ENCODE measurements at places on chromosomes 2 and 18.

DNA sequence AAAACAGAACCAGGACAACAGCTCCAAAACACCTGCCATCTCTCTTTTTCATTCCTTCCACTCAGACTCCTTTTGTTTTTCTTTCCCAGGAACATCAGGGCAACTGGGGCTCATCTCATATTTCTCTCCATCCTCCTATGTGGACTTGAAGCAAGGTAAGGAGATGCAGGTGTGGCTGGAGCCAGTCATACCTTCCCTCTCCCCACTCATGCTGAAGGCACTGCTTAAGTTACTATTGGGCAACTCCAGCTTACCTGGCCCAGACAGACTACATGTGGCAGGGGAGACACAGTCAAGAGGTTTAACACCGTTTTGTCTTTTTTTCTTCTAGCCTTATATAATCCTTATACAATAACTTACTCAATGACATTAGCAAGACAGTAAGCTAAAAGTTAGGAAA lies 38.4 kb downstream of the LAMA1 start:
- no peak for DNase-seq

- DNase-seq: no peak
Measured at GRCh38 chr2:224041554-224041953, 2.5 kb upstream of the SERPINE2 start.

GRCh38 chr18:840023-840408 lies 28.0 kb upstream of the YES1 start:
- DNase-seq: no peak

- no peak for DNase-seq
Measured at GRCh38 chr2:74632209-74632938, 15.8 kb downstream of the M1AP start.

- DNase-seq: no peak
Measured at GRCh38 chr18:40013001-40013609, 1941.9 kb upstream of the PIK3C3 start.

- DNase-seq: no peak
Measured at GRCh38 chr2:60862642-60863041, 18.7 kb upstream of the REL start.

- no peak for DNase-seq
Measured at GRCh38 chr18:14089781-14090180, 42.5 kb downstream of the ZNF519 start.

- DNase-seq: no peak
Measured at GRCh38 chr2:200640176-200640575, 54.4 kb downstream of the AOX1 start.

DNA sequence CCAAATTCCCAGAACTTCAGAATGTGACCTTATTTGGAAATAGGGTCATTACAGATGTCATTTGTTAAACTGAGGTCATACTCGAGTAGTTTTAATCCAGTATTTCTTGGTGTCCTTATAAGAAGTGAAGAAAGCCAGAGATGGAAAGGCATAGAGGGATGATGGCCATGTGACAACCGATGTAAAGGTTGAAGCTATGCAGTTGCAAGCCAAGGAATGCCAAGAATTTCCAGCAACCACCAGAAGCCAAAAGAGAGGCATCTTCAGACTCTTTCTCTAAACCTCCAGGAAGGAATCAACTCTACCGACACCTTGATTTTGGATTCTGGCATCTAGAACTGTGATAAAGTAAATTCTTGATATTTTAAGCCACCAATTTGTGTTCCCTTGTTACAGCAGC lies 242.2 kb downstream of the CDH20 start:
- no peak for DNase-seq

DNA sequence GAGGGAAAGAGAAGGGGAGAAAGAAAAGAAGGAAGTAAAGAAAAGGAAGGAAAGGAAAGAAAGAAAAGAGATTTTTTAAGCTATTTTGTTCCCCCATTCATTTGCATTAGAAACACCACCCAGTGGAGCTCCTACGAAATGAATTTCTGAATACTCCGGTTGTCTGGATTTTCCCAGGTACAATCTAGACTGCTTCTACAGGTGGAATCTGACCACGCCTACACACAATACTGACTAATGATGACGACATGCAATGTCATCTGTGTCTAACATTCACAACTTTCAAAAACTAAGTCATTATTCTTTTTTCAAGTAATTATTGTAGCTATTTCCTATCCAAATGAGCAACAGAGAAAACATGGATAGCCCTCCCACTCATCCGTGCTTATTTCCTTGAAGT lies 121.7 kb downstream of the ZNF516 start:
- DNase-seq: no peak

- no peak for DNase-seq
Measured at GRCh38 chr2:167331636-167332232, 443.5 kb downstream of the XIRP2 start.

DNA sequence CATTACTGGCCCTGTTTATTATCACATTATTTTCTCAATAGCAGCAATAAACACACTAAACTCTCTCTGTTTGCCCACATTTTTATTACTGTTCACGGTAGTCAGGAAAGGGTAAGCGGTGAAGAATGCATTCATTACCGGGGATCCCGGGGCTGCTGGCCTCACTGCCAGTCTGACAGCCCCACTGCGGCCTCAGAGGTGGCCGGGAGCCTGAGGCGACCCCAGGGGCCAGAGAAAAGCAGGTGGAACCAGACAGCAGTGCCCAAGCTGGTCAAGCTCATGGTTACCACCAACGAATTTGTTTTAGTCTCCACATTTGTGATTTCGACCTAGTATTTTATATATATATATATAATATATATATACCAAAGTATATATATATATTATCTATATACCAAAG lies 127.7 kb downstream of the LRATD1 start:
- no peak for DNase-seq

GRCh38 chr18:60163622-60164021 lies 209.0 kb downstream of the MC4R start:
- DNase-seq: no peak

GRCh38 chr18:34972765-34973414 lies 68.3 kb upstream of the MAPRE2 start:
- DNase-seq: no peak

DNA sequence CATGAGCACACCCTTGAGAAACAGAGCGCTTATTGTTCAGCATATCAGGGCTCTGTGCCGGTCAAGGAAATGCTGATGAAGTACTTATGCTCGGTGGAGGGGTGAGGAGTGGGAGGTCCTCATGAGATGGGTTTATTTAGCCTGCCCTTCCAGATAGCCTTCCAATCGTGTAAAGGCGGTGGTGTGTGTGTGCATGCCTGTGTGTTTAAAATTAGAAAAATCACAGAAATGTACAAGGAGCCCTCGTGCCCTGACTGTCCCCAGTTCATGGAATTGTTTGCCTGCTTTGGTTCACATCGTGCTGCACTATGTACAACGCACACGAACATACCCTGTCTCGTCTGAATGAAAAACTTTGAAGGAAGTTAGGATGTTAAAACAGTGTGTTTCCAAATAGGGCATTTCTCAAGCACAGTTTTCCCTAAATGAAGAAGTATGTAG lies 158.6 kb downstream of the AQP4 start:
- DNase-seq: no peak

GRCh38 chr2:128299628-128300027 lies 19.0 kb downstream of the HS6ST1 start:
- DNase-seq: no peak

- no peak for DNase-seq
Measured at GRCh38 chr18:598124-598589, 1.4 kb downstream of the CLUL1 start.

GRCh38 chr2:235194351-235194750 lies 242.5 kb downstream of the SH3BP4 start:
- no peak for DNase-seq

GRCh38 chr18:78505851-78506461 lies 473.7 kb upstream of the SALL3 start:
- no peak for DNase-seq

DNA sequence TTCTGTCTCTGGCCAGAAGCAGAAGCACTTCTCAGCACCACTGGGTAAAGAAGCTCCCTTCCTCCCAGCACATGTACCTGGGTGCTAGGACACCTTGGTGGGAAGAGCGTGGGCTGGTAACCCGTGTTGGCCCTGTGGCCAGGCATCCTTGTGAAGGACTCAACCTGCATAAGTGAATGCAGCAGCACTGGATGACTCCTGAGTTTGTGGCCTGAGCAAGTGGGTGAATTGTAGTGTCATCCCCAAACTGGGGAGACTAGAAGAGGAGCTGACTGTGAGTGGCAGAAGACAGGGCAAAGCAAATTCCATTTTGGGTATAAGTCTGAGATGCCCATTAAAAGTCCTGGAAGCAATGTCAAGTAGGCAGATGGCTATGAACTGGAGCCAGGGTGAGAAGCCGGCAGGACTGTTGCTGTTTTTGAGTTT lies 63.4 kb downstream of the STAT1 start:
- DNase-seq: no peak

DNA sequence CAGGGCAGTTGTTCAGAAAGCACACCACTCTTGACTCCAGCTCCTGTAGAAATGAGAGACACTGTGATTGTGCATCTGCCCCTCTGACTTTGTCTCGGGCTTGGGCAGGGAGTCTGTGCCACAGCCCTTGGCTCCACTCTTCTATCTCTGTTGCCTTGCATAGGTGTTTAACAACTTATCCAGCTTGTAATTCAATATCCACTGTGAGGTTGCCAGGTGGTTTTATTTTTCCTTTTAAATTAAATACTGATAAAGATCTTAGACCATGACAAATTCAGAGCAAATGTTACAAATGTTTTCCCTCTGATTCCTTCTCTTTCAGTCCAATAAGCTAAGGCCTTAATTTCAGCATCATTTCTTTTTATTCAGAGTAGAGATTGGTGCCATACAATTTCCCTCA lies 421.7 kb downstream of the STK39 start:
- no peak for DNase-seq

DNA sequence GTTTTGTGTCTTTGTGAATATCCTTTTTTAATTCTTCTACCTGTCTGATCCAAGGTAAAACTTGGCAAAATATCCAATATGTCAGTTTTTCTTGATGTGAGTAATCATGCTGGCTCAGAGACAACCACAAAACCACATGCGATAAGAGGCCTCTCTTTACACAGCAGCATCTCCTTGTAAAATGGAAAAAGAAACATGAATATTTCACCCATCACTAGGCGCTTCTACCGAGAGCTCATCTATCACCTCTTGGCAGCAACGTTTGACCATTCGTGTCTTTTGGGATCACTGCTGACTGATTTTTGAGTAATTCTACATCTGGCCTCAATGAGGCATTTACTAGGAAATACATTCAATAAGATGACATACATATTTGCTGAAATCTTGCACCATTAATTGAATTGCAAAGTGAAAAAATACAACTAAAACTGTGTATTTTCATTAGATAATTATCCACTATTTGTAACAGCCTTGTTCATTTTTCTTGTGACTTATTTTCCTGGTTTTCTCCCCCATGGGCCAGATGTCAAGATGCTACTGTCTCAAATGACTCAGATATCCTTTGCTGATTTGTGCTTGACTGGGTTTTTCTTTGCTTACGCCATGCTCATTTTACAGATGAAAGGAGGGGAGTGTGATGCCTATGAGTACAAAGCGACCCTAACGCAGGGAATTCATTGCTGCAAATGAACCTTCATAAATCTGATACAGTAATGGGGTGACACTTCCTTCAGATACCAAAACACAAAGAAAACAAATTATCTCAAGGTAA lies 467.5 kb downstream of the FBXO15 start:
- no peak for DNase-seq

GRCh38 chr2:206004004-206004693 lies 81.8 kb downstream of the INO80D start:
- DNase-seq: no peak

- DNase-seq: no peak
Measured at GRCh38 chr18:52948868-52949444, 609.0 kb downstream of the DCC start.

DNA sequence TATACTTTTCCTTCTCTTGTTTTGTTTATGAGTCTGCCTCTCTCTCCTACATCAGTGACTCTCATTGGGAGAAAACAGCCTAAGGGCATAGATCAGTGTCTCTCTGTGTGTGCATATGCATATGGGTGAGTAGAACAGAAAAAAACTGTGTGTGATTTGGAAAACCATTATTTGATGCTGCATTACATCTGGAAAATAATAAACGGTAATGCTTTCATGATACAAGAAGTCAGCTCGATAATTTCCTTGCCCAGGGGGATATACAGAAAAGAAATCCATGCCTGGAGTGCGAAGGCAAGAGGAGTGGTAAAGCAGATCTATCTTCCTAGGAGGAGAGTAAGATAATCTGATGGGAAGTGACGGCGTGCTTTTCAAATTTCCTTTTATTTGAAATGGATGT lies 221.5 kb upstream of the LYPD1 start:
- DNase-seq: no peak

DNA sequence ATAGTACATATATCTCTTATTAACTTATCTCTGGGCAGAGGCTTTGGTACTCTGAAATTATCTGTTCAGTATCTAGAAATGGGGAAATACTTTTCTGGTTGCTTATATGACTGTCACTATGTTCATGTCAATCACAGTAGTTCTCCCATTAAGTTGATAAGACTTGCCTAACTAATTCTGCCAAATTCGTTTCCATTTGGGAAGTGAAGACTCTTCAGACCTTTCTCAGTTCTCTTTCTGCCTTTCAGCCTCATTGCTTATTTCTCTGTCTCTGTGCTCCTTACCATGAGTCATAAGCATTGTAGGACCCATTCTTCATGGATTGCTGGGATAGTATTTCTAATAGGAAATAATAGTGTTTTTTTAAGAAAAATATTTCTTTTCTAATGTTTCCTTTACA lies 113.5 kb downstream of the PHLPP1 start:
- no peak for DNase-seq

- DNase-seq: no peak
Measured at GRCh38 chr2:198807131-198807530, 650.6 kb downstream of the SATB2 start.

DNA sequence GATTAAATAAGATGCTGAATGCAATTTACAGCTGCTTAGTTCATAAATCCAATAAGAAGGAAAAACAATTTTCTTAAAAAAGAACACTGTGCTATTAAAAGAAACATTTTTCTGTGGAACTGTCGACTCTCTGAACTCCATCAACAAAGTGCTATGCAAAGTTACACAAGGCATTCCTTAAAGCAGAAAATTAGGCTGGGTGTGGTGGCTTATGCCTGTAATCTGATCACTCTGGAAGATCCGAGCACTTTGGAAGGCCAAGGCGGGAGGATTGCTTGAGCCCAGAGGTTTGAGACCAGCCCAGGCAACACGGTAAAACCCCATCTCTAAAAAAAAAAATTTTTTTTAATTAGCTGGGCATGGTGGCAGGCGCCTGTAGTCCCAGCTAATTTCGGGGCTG lies 13.0 kb downstream of the MCM6 start:
- no peak for DNase-seq

DNA sequence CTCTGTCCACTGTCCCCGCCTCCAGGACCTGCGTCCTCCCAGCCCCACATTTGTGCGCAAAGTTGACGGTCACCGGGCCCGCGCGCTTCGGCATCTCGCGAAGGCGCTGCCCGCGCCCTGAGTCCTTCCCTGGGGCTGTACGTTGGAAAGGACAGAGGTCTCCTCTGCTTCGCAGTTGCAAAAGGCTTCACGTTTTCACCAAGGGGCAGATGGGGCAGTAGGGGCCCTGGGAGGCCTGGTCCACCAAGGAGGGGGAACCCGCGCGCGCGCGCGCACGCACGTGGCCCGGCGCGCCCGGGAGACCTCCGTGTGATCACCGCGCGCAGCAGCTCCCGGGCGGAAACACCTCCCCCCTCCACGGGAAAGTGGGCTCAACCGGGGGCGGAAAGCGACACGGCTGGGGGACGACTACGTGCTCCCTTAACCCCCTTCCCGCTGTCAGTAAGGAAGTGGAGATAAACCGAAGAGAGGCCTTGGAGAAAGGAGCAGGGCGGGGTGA lies 21.9 kb downstream of the TEX44 start:
- no peak for DNase-seq

All from CD8-positive, alpha-beta memory T cell (primary cell).